ENCODE measurements at places on chromosomes 12 and 14. TPM values are rescaled to one million over a fixed set of nuclear protein-coding genes. Genes with fewer than 3 reads are reported as not detected.

DNA sequence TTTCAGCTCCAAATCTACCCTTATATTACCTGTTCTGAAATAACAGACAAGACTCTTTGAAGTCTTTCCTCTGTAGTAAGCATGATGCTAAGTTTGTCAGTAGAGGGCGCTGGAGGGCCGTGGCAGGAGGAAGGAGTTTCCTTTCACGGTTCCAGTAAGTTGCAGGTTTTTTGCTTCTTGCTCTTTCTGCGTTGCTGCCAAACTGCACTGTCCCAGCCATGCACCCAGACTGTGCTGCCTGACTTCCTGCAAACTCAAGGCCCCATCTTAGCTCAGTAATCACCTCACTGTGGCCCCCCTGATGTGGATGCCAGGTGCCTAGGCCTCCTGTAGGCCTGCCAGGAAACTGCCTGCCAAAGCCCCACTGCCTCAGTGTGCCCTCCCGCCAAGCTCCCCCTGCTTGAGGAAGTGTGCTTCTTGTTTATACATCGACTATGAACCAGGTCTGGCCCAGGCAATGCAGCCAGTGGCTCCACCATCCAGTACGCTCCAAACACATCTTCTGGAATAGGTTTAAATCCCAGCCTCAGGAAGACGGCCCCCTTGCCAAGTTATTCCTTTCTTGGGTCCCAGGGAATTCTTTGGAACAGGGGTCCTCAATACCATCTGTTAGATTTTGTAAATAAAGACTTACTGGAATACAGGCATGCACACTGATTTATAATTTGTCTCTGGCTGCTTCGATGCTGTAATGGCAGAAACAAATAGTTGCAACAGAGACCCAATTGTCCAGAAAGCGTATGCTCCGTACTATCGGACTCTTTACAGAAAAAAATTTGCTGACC is 193.7 kb upstream of the LRIG3 start:
- H3K4me3 ChIP-seq, result no peak overlapping the region
- no peaks in the 10 kb centered on the region for H3K36me3 ChIP-seq
- peak; percentile 6 for DNase-seq

DNA sequence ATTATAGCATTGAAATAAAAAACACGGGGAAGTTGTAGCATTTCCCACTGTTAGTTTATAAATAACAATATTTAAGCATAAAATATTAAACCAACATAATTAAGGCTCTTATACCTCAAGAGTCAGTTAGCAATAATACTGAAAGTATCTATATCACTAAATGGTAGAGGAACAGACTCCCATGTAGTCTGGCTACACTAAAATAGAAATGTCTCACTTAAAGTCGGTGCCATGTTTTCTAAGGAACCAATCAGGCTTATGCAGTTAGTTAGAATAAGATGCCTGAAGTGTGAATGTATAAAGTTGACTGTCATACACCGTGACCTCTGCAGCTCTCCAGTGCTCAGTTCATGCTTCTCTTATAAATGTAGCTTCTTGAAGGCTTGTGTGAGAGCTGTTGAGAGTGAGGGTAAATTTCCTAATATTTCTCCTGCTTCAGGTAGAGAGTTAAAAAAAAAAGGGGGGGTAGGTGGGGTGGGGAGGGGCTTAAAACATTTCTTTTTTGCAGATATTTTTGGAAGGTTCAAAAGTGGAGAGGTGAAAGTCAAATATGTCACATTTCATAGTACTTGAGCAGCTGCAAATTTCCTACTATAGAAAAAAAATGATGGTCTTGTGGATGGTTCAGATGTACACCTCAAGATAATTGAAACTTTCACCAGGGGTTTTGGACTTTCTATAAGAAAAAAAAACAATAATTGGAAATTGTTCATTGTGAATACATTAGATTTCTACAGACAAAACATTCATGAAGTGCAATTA is 64.5 kb downstream of the PTCSC3 start:
- no peaks in the 10 kb centered on the region for H3K36me3 ChIP-seq
- no peaks in the 10 kb centered on the region for H3K4me1 ChIP-seq
- no peak overlapping the region for H3K4me3 ChIP-seq
- DNase-seq, result no peak
- no peaks in the 10 kb centered on the region for H3K27me3 ChIP-seq

GRCh38 chr14:105156414-105157375 is 11.9 kb downstream of the JAG2 start:
- no peaks in the 10 kb centered on the region for H3K4me1 ChIP-seq
- no peak overlapping the region for H3K4me3 ChIP-seq
- no peaks in the 10 kb centered on the region for H3K36me3 ChIP-seq
- no peaks in the 10 kb centered on the region for H3K27me3 ChIP-seq
- no peak for DNase-seq

DNA sequence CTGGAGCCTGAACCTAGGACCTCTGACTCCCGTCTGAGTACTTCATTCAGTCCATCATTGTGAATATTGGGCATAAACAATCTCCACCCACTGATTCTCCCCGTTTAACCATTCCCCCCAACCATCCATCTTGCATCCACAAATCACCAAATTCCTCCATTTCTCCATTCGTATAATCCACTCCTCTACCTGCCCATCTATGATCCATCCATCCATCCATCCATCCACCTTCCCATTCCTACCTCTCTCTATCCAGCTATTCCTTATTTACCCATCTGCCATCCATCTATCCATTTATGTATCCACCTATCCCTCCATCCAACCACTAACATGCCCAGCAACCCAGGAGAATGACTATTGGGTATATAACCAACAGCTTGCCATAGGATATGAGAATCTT is 87.5 kb downstream of the CALM1 start:
- DNase-seq, result no peak
- no peak overlapping the region for H3K4me3 ChIP-seq
- H3K27ac ChIP-seq, result no peak overlapping the region
- peaks cover 13% of the 10 kb centered on the region for H3K4me1 ChIP-seq
- H3K27me3 ChIP-seq, result no peaks in the 10 kb centered on the region

GRCh38 chr14:97456958-97457357 is 659.8 kb downstream of the VRK1 start:
- DNase-seq, result no peak
- peaks cover 1% of the 10 kb centered on the region for H3K36me3 ChIP-seq
- no peak overlapping the region for H3K4me3 ChIP-seq
- no peak overlapping the region for H3K27ac ChIP-seq

DNA sequence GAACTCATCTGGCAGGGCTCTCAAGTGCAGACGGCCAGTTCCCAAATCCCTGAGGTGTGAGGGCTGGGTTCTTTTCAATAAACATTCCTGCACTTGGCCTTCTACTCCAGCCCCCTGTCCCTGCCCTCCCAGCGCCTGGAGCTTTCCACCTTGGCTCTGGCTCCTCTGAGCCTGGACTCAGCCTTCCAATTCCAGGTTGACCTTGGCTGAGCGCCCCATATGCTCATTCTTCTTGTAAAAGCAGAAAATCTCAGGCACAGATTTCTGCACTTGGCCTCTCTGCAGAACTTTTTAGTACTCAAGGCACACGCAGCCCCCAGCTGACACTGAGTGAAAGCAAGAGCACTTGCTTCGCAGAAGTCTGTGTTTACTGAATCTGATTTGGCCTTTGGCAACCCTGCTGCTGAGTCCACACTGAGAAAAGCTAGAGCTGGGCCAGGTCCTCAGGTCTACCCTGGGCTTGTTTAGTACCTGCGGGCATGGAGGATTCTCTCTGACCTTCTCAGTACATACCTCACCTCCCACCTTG is 222.7 kb downstream of the MSRB3 start:
- DNase-seq, result no peak
- H3K4me1 ChIP-seq, result no peaks in the 10 kb centered on the region
- no peak overlapping the region for H3K4me3 ChIP-seq
- H3K27ac ChIP-seq, result no peak overlapping the region

DNA sequence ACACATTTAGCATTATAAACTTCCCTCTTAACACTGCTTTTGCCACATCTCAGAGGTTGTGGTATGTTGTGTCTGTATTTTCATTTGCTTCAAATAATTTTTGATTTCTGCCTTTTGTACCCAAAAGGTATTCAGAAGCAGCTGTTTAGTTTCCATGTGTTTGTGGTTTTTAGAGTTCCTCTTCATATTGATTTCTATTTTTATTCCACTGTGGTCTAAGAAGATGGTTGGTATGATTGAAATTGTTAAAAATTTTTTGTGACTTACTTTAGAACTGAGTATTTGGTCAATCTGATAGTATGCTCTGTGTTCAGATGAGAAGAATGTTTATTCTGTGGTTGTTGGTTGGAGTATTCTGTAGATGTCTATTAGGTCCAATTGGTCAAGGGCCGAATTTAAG is 76.4 kb downstream of the IFNG-AS1 start:
- no peak for DNase-seq
- no peaks in the 10 kb centered on the region for H3K27me3 ChIP-seq
- no peak overlapping the region for H3K4me3 ChIP-seq
- no peaks in the 10 kb centered on the region for H3K36me3 ChIP-seq

DNA sequence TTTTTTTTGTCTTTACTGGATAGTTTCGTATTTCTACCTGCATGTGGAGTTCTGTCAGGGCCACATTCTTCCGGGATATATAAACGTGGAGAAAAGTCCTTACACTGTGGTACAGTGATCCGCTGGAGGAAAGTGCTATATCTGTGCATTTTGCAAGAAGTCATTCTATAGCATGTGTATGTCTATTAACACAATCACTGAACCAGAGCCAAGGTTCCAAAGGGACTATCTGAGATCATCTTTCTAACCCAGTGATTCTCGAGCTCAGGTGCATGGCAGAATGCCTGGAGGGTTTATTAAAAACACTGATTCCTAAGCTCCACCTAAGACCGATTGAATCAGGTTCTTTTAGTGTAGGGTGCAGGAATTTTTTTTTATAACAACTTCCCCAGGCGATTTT is 354.0 kb downstream of the NRXN3 start:
- no peak for DNase-seq
- H3K27ac ChIP-seq, result no peak overlapping the region
- no peaks in the 10 kb centered on the region for H3K4me1 ChIP-seq
- no peaks in the 10 kb centered on the region for H3K27me3 ChIP-seq
- H3K4me3 ChIP-seq, result no peak overlapping the region
- no peaks in the 10 kb centered on the region for H3K36me3 ChIP-seq

DNA sequence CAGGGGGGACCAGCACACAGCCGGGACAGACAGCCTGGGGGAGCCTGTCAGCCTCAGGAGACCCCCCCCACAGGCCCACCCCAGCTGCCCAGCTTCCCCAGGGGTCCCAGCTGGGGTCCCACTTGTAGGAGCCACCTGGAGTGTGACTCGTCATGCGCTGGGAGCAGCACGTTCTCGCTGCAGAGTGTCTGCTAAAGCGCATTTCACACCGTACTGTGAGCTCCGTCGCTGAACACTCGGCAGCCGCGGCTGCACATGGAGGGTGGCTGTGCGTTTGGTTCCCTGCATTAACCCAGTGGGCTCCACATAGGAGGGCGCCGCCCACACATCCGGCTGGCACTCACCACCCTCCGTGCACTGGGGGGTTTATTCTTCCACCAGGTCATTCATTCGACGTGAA is 56.7 kb downstream of the FBRSL1 start:
- H3K4me1 ChIP-seq, result no peaks in the 10 kb centered on the region
- DNase-seq, result no peak
- H3K4me3 ChIP-seq, result no peak overlapping the region
- H3K36me3 ChIP-seq, result no peaks in the 10 kb centered on the region

- H3K4me3 ChIP-seq, result no peak overlapping the region
- no peaks in the 10 kb centered on the region for H3K27me3 ChIP-seq
- DNase-seq, result no peak
- H3K27ac ChIP-seq, result no peak overlapping the region
- peaks cover 13% of the 10 kb centered on the region for H3K4me1 ChIP-seq
These were observed 27.2 kb upstream of the NINJ2 start for GRCh38 chr12:690466-690865.

- H3K27ac ChIP-seq, result no peak overlapping the region
- no peaks in the 10 kb centered on the region for H3K4me1 ChIP-seq
- H3K36me3 ChIP-seq, result no peaks in the 10 kb centered on the region
- DNase-seq, result no peak
These were observed 2.4 kb downstream of the DHRS2 start for GRCh38 chr14:23638414-23639047.

DNA sequence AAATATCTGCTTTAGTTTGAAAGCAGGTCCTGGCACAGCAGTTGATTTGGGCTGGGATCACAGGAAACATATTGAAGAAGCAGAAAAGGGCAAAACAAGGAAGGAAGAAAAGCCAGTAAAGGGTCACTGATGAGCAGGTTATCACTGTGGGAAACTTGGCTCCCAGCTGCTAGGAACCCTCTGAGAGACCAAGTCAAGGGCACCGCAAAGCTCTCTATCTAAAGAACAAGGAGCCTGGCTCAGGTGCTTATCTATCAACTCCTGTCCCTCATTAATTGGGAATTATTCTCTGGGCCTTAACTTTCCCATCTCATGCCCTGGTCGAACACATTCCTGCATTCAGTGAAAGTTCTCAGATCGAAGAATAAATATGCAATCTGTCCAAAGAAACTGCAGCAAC is 450.9 kb upstream of the RPL10L start:
- no peak overlapping the region for H3K27ac ChIP-seq
- H3K36me3 ChIP-seq, result no peaks in the 10 kb centered on the region
- no peak for DNase-seq
- H3K4me1 ChIP-seq, result no peaks in the 10 kb centered on the region
- H3K27me3 ChIP-seq, result no peaks in the 10 kb centered on the region
- no peak overlapping the region for H3K4me3 ChIP-seq

- H3K27ac ChIP-seq, result peak overlapping the region; percentile 91
- peak; percentile 91 for DNase-seq
- peaks cover 34% of the 10 kb centered on the region for H3K4me1 ChIP-seq
- H3K36me3 ChIP-seq, result no peaks in the 10 kb centered on the region
- H3K4me3 ChIP-seq, result peak overlapping the region; percentile 79
- H3K27me3 ChIP-seq, result no peaks in the 10 kb centered on the region
These were observed 4.1 kb upstream of the CCND2 start for GRCh38 chr12:4269279-4269991.

GRCh38 chr12:105706321-105706972 is 376.0 kb downstream of the C12orf75 start:
- no peak overlapping the region for H3K4me3 ChIP-seq
- H3K4me1 ChIP-seq, result no peaks in the 10 kb centered on the region
- no peak overlapping the region for H3K27ac ChIP-seq
- no peak for DNase-seq

- no peaks in the 10 kb centered on the region for H3K4me1 ChIP-seq
- H3K36me3 ChIP-seq, result no peaks in the 10 kb centered on the region
- H3K27ac ChIP-seq, result no peak overlapping the region
- H3K4me3 ChIP-seq, result no peak overlapping the region
- DNase-seq, result no peak
- no peaks in the 10 kb centered on the region for H3K27me3 ChIP-seq
These were observed 66.0 kb upstream of the YARS2 start for GRCh38 chr12:32821710-32822109.

DNA sequence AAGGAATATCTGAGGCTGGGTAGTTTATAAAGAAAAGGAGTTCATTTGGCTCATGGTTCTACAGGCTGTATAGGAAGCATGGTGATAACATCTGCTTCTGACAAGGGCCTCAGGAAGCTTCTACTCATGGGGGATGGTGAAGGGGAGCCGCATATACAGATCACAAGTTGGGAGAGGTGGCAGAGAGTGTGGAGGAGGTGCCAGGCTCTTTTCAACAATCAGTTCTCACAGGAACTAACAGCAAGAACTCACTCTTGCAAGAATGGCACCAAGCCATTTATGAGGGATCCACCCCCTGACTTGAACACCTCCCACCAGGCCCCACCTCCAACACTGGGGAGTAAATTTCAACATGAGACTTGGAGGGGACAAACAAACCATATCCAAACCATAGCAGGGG is 3.5 kb upstream of the TSPAN11 start:
- H3K4me1 ChIP-seq, result no peaks in the 10 kb centered on the region
- no peak for DNase-seq
- no peaks in the 10 kb centered on the region for H3K27me3 ChIP-seq
- no peak overlapping the region for H3K27ac ChIP-seq
- no peaks in the 10 kb centered on the region for H3K36me3 ChIP-seq

PMEL gene
- total RNA-seq, result not detected

CD163 gene
- 5.9 TPM for total RNA-seq

VWF gene
- total RNA-seq, result 0.03 TPM

CLEC1B gene
- not detected for total RNA-seq
